ENCODE measurements at places on chromosomes 7 and 10. TPM values are rescaled to one million over a fixed set of nuclear protein-coding genes. Genes with fewer than 3 reads are reported as not detected.

The HMX3 gene
- total RNA-seq, result not detected

The LLCFC1 gene
- total RNA-seq, result not detected

The NET1 gene
- 34.9 TPM for total RNA-seq

The NT5C3A gene
- total RNA-seq, result 9.5 TPM

The ST8SIA6 gene
- 5.8 TPM for total RNA-seq

The PLXNA4 gene
- 0.61 TPM for total RNA-seq

The SLC25A40 gene
- 4.6 TPM for total RNA-seq

The UTF1 gene
- total RNA-seq, result not detected

The FAM13C gene
- total RNA-seq, result 2.1 TPM

The OR2A5 gene
- not detected for total RNA-seq

- no peaks in the 10 kb centered on the region for H3K4me1 ChIP-seq
- peaks cover 14% of the 10 kb centered on the region for H3K36me3 ChIP-seq
- no peaks in the 10 kb centered on the region for H3K27me3 ChIP-seq
- no peak for DNase-seq
These were observed 113.9 kb downstream of the ABLIM1 start for GRCh38 chr10:114544045-114544659.

DNA sequence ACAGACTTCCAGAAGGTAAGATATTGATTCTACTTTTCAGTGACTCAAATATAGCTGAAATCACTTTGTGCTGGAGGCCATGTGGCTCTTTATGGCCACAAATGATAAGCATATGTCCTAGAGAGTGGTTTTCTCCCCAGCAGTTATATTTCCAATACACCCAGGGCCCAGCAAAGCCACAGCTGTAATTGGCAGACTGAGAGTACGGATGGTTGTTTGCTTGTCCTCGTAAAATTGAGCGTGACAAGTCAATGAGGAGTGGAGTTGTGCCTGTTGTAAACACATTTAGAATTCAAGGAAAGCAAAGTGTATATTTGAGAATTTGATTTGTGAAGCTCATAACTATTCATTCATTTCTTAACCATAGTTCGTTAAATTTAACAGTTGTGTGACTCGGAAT is 201.8 kb downstream of the LHFPL3 start:
- no peaks in the 10 kb centered on the region for H3K27me3 ChIP-seq
- no peak overlapping the region for H3K4me3 ChIP-seq
- H3K27ac ChIP-seq, result no peak overlapping the region
- H3K4me1 ChIP-seq, result no peaks in the 10 kb centered on the region
- no peak for DNase-seq

DNA sequence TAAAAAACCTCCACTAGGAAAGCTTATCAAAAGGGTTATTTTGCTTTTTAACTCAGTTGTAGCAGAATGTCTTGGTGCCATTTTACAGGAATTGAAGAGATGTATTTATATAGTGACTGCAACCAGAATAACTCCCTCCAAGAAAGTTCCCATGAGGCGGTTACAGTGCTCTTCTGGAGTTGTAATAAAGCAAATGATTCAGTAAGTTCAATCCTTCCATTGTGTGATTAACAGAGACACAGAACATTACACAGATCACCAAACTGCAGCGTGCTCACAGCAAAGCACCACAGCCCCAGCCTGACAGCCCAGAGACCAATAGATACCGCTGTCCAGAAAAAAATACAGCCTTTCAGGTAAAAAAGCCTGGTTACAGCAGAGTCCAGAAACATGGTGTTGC is 21.9 kb upstream of the CABCOCO1 start:
- no peak overlapping the region for H3K27ac ChIP-seq
- H3K4me3 ChIP-seq, result no peak overlapping the region
- DNase-seq, result no peak
- no peaks in the 10 kb centered on the region for H3K36me3 ChIP-seq

- DNase-seq, result no peak
- no peaks in the 10 kb centered on the region for H3K36me3 ChIP-seq
- H3K27me3 ChIP-seq, result no peaks in the 10 kb centered on the region
- H3K4me3 ChIP-seq, result no peak overlapping the region
- no peak overlapping the region for H3K27ac ChIP-seq
These were observed 51.4 kb downstream of the ADARB2 start for GRCh38 chr10:1685699-1686490.

GRCh38 chr10:15419279-15419874 is 48.3 kb upstream of the FAM171A1 start:
- H3K27me3 ChIP-seq, result no peaks in the 10 kb centered on the region
- H3K36me3 ChIP-seq, result no peaks in the 10 kb centered on the region
- H3K4me1 ChIP-seq, result no peaks in the 10 kb centered on the region
- DNase-seq, result no peak

DNA sequence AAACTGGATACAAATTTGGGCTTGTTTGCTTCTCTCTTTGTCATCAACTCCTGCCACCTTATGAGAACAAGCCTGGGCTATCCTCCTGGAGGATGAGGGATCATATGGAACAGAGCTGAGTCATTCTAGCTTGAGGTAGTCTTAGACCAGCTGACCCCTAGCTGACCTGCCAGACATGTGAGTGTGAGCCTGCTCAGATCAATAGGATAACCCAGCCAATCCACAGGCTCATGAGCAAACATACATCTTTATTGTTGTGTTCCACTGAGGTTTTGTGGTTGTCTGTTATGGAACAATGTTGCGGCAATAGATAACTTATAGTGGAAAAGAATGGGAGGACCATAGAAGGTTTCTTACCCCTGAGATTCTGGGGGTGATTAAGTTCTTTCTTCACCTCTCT is 54.5 kb upstream of the FAM180A start:
- H3K36me3 ChIP-seq, result no peaks in the 10 kb centered on the region
- peaks cover 13% of the 10 kb centered on the region for H3K4me1 ChIP-seq
- H3K27ac ChIP-seq, result no peak overlapping the region
- DNase-seq, result no peak
- no peaks in the 10 kb centered on the region for H3K27me3 ChIP-seq

GRCh38 chr7:30778255-30779025 is 7.2 kb downstream of the MINDY4 start:
- H3K27ac ChIP-seq, result no peak overlapping the region
- H3K4me1 ChIP-seq, result no peaks in the 10 kb centered on the region
- no peaks in the 10 kb centered on the region for H3K27me3 ChIP-seq
- no peak for DNase-seq
- no peaks in the 10 kb centered on the region for H3K36me3 ChIP-seq
- no peak overlapping the region for H3K4me3 ChIP-seq

GRCh38 chr7:74625446-74625845 is 32.1 kb upstream of the GTF2I start:
- H3K27me3 ChIP-seq, result no peaks in the 10 kb centered on the region
- no peaks in the 10 kb centered on the region for H3K4me1 ChIP-seq
- no peak overlapping the region for H3K27ac ChIP-seq
- H3K36me3 ChIP-seq, result no peaks in the 10 kb centered on the region
- no peak for DNase-seq

- H3K4me3 ChIP-seq, result no peak overlapping the region
- no peak overlapping the region for H3K27ac ChIP-seq
- DNase-seq, result no peak
- H3K27me3 ChIP-seq, result no peaks in the 10 kb centered on the region
- no peaks in the 10 kb centered on the region for H3K36me3 ChIP-seq
These were observed 27.2 kb upstream of the ATP6V0A4 start for GRCh38 chr7:138825049-138825721.

DNA sequence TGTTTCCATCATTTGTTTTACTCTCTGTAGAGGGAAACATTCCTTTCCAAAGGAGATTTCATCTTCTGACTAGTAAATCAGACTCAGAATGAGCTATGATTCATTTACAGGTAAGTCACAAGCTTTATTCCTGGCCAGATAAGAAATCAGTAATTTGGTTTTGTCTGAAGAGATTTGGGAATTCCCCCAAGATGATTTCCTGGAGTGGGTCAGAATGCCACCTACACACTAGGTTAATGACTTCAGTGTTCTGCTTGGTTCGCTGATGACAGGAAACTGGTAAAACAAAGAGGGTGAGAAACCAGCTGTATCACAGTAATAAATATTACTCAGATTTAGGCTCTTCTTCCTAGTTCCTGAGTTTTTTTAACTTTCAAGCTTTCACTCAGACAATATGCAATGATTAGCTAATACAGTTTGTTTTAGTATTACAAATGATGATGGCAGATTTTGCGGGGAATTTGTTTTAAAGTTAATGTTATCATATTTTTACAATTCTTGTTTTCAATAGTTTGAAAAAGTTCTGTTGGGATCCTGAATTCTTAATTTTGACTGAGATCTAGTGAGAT is 8.3 kb upstream of the ASZ1 start:
- no peak overlapping the region for H3K27ac ChIP-seq
- no peaks in the 10 kb centered on the region for H3K4me1 ChIP-seq
- H3K4me3 ChIP-seq, result no peak overlapping the region
- H3K36me3 ChIP-seq, result no peaks in the 10 kb centered on the region
- no peak for DNase-seq
- no peaks in the 10 kb centered on the region for H3K27me3 ChIP-seq

DNA sequence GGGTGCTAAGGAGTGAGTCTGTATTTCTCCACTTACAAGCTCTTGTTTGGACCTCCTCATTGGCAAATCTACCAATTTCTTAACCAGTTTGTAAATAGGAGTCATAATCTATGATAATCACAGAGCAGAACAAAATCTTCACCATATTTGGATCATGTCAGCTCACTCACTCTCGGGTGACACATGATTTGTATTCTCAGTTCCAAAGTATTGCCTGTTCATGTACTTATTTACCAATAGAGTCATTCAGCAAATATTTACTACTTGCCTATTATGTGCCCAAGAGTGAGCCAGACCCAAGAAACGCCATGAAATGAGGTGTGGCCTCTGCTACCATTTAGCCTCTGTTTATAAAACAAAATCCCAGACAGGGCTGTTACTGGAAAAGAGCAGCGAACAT is 114.8 kb downstream of the TSPAN12 start:
- H3K27me3 ChIP-seq, result no peaks in the 10 kb centered on the region
- DNase-seq, result no peak
- H3K27ac ChIP-seq, result no peak overlapping the region
- H3K4me1 ChIP-seq, result no peaks in the 10 kb centered on the region
- no peak overlapping the region for H3K4me3 ChIP-seq

DNA sequence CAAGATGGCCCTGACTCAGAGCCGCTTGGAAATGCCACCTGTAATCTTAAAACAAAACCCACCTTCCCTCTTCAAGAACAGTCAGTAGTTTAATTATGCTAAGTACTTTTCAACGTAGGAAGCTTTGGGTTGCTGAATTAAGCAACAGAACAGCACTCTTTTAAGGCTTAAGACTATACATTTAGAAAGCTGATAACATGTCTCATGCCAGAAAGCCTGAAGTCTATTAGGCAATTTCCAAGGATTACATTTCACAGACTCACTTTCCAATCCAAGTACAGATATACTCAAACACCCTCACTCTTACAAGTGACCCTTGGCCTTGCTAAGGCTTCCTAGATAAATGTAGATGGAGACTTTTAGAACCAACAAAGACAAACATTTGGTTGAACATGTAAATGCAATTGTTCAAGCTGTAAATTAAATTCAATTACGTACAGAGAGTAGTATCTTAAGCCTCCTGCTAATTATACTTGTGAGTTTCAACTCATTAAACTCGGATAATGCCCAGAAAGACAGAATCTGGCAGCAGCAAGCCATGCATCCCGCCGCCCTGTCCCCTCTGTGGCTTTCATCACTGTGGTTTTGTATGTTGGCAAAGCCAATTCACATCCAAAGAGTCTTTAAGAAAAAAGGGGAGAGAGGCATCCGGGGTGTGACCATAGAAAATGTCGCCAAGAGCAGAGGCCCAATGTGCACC is 283.1 kb upstream of the NRP1 start:
- no peak overlapping the region for H3K27ac ChIP-seq
- no peaks in the 10 kb centered on the region for H3K36me3 ChIP-seq
- no peak overlapping the region for H3K4me3 ChIP-seq
- H3K27me3 ChIP-seq, result no peaks in the 10 kb centered on the region
- no peak for DNase-seq

- no peak overlapping the region for H3K27ac ChIP-seq
- H3K4me3 ChIP-seq, result no peak overlapping the region
These were observed 891.2 kb downstream of the PCDH15 start for GRCh38 chr10:53909791-53910190.

DNA sequence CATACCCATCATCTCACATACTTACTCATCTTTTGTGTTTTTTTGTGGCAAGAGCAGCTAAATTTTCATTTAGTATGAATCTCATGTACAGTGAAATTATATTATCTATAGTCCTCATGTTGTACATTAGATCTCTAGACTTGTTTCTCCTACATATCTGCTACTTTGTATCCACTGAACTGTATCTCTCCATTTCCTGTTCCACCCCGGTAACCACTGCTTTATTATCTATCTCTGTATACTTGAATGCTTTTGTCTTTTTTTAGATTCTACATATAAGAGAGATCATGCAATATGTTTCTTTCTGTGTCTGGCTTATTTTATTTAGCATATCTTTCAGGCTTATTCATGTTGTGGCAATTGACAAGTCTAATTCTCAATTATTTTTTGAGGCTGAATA is 125.1 kb downstream of the ANKRD7 start:
- H3K27me3 ChIP-seq, result no peaks in the 10 kb centered on the region
- no peaks in the 10 kb centered on the region for H3K4me1 ChIP-seq
- no peaks in the 10 kb centered on the region for H3K36me3 ChIP-seq
- no peak overlapping the region for H3K27ac ChIP-seq

DNA sequence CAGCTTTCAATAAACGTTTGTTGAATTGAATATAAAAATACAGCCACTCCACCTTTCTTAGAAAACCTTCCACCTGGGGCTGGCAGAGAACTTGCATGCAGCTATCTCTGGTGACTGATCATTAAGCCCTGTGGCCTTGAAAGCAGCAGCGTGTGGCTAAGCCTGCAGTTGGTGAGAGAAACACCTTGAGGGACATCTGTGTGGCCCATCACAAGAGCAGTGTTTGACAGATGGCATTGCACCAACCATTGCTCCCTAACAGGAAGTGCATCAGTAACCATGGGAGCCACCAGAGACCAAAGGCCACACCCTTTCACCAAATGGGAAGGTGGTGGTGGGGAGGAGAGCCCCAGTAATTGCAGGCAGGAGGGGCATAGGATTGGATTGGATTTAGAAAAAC is 22.4 kb downstream of the RHOBTB1 start:
- DNase-seq, result no peak
- H3K4me1 ChIP-seq, result no peaks in the 10 kb centered on the region
- no peak overlapping the region for H3K4me3 ChIP-seq
- no peaks in the 10 kb centered on the region for H3K27me3 ChIP-seq
- no peaks in the 10 kb centered on the region for H3K36me3 ChIP-seq
- no peak overlapping the region for H3K27ac ChIP-seq

GRCh38 chr10:2279711-2280110 is 542.4 kb upstream of the ADARB2 start:
- H3K36me3 ChIP-seq, result no peaks in the 10 kb centered on the region
- DNase-seq, result no peak
- no peaks in the 10 kb centered on the region for H3K4me1 ChIP-seq

DNA sequence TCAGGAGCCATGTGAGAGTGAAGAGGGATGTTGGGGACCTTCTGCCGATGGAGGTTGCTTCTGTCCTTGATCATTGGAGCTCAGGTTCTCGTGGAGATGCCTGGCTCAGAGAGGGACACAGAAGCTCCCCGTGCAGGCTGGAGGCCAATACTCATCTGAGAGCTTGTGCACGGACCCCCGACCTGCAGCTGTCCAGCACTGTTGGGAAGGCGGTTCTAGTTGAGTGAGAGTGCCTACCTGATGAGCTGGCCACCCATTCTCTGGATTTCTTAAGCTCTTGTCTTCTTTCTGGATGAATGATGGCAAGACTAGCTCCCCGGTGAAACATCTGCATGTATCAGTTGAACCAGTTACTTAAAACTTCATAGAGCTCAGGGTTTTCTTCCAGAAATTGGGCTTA is 247.6 kb upstream of the MKI67 start:
- H3K36me3 ChIP-seq, result no peaks in the 10 kb centered on the region
- peaks cover 22% of the 10 kb centered on the region for H3K4me1 ChIP-seq
- peak; percentile 12 for DNase-seq
- H3K27me3 ChIP-seq, result no peaks in the 10 kb centered on the region
- H3K4me3 ChIP-seq, result no peak overlapping the region
- H3K27ac ChIP-seq, result no peak overlapping the region
